ENCODE measurements at places on chromosomes 2 and 18.

DNA sequence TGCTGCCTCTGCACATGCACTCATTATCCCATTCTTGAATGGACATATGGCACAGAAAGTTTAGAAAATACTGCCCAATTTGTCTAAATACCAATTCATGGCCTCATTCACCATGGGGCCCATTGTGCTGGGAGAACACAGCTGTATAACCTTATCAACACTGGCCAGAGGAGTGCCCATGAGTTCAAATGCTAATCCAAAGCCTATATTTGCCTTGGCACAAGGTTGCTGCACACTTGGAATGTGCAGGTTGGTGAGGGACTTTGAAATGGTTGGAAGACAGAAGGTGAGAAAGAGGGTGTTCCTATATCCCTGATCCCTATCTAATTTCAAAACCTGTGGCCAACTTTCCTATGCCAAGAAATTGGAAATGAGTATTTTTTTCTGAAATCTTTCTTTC is 693.9 kb upstream of the ID2 start:
- no peak for DNase-seq

GRCh38 chr2:50345701-50346591 is 686.0 kb downstream of the NRXN1 start:
- DNase-seq: no peak

DNA sequence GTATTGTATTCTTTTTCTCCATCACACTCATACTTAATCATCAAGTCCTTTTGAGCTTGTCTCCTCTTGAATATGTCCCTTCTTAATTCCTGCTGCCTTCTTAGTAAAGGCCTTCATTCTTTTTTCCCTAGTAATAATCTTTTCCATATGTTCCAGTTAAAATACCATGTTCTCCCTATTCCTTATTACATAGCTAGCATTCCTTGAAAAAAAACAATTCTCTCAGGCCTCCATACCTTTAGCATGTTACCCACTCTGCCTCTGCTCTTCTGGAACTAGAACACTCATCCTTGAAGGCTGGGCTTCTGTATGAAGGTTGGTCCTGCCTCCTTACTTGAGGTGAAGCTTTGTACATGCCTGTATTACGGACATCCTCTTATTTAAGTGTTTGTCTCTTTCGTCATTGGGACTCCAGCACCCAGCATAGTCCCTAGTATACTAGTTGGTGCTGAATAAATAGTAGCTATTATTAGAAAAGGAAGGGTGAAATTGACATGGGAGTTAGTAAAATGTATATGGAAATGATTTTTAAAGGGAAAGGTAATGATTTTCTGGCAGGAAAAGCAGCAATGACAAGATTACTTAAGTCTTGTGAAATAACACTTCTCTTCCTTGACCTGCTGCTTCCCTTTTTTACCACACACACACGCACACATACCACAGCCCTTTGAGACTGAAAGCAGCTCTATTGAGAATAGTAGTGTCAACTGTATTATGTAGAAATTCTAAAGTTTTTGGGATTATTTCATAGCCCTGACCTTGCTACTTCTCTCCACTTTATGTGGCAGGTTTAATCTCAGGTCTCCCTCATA is 45.6 kb downstream of the REL start:
- DNase-seq: no peak

GRCh38 chr2:160606341-160606740 is 112.7 kb upstream of the RBMS1 start:
- no peak for DNase-seq

- no peak for DNase-seq
Measured at GRCh38 chr18:49013291-49013691, 62.5 kb upstream of the SMAD7 start.

GRCh38 chr2:84781942-84782716 is 98.8 kb downstream of the TRABD2A start:
- no peak for DNase-seq

- DNase-seq: no peak
Measured at GRCh38 chr2:165562233-165562632, 92.7 kb downstream of the CSRNP3 start.

GRCh38 chr2:163681745-163682144 is 54.1 kb downstream of the FIGN start:
- DNase-seq: no peak

DNA sequence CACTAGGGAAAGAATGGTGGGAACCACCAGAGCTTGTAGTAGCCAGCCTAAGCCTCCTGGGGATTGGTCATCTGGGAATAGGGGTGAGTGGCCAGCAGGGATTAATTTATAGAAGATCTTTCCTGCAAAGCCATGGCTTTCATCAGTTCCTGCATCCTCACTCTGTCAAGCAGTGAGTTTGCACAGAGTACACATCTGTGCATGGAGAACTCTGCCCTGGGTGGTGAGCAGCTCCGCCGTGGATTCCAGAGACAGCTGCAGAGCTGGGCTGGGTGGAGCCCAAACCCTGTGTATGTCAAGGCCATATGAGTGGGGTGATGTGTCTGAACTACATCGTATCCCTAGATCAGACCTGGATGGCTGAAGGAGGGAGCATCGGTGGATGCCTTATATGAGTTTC is 182.2 kb downstream of the GLI2 start:
- DNase-seq: no peak

DNA sequence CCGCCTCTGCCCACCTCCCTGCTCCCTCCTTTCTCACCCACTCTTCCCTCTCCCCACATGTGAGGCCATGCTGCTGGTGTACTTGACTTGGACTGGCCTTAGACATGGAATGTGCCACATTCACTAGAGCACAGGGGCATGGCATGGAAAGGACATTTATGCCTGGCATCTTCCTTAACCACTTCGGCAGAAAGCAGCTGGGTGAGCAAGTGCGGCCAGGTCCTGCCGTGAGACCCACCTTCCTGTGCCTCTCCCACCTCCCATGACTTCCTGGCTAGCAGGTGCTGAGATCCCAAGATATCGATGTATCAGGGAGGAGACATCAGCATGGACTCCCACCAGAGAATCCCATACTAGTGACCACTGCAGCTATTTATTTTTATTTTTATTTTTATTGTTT is 13.0 kb downstream of the GPR55 start:
- DNase-seq: no peak

- DNase-seq: peak; percentile 78
Measured at GRCh38 chr2:107712857-107713256, 113.8 kb upstream of the RGPD4 start.

- no peak for DNase-seq
Measured at GRCh38 chr2:217301142-217301925, 441.5 kb upstream of the TNP1 start.

DNA sequence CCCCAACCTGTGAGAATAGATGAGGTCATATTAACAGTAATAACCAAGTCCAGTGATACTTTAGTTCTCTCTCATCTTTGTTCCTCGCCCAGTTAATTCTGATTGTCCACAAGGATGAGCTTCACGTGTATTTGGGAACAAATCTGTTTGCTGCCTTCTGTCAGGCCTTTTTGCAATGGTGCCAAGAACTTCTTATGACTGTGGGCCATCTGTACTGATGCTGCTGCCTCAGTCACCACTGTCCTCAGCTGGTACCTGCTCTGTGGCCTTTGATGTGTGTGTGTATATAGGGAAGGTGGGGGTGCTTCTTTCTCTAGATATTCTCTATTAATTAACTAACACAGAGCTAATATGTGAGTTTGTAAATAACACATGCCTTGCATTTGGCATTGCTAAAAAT is 392.9 kb downstream of the TGIF1 start:
- DNase-seq: no peak

DNA sequence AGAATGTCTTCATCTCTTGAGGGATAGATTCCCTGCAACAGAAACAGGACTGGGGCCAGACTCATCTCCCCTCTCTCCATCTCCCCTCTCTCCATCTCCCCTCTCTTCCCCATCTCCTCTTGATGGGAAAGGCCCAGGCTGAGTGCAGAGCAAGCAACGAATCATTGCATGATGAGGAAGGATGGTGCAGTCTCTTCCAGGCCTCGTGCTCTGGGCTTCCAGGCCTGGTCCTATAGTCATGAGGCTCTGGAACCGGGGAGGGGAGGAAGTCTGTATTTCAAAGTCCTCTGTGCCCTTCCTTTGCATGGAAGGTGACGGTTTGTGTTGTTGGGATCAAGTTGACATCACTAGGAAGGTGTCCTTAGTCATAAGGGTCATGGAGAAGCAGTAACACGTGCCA is 115.6 kb upstream of the NEDD4L start:
- DNase-seq: no peak

DNA sequence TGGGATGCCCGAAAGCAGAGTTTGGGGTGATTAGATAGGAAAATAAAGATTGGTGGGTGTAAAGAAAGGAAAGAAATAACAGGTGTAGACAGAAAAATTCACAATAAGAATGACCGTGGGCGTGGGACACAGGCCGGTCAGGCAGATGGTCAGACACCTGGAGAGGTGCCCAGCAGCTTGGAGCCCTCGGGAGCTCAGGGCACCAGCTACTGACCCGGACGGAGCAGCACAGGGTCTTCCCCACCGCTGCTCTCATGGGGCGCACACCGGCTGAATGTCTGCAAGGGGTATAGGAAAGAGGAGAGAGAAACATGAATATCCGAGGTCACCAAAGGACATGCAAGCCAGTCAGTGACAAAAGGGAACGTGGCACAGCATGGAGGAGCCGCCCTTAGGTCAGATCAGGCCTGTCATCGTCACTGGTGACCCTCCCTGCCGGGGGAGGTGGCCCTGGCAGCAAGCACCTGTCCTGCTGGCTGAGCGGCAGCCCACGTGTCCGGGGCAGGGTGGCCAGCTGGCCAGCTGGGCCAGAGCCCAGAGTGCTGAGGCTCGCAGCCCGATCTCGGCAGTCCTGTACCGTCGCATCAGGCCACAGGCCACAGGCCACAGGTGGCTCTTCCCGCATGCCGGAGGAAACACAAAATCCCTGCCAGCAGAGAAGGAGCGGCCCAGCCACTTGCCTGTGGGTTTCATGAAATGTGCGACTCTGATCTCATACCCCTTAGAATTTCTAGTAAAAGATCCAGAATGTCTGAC is 112.0 kb upstream of the NDUFV2 start:
- no peak for DNase-seq

DNA sequence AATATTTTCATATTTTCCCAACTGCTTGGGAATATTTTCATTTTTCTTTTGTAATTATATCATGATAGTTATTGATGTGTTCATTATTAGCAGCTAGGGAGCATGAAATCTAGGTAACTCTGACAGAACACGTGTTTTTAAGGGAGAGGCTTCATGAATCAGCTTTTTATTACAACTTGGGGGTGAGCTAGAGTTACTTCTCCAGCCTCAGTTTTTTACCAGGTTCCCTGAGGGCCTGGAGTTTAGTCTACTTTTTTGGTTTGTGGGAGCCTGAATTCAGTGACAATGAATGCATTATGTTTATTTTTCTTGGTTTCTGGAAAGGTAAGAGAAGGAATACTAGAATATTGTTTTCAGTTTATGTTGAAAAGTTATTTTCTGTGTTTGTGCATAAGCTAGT is 18.0 kb downstream of the NAB1 start:
- no peak for DNase-seq

- DNase-seq: no peak
Measured at GRCh38 chr2:209499069-209499468, 75.2 kb downstream of the MAP2 start.

- no peak for DNase-seq
Measured at GRCh38 chr2:18484625-18485024, 75.8 kb downstream of the RDH14 start.

DNA sequence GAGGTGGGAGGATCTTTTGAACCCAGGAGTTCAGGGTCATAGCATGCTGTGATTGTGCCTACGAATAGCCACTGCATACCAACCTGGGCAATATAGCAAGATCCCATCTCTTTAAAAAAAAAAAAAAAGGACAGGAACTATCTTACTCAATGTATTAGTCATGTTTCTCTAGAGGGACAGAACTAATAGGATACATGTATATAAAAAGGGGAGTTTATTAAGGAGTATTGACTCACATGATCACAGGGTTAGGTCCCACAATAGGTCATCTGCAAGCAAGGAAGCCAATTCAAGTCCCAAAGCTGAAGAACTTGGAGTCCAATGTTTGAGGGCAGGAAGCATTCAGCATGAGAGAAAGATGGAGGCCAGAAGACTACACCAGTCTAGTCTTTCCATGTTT is 18.8 kb upstream of the CASP10 start:
- DNase-seq: no peak

DNA sequence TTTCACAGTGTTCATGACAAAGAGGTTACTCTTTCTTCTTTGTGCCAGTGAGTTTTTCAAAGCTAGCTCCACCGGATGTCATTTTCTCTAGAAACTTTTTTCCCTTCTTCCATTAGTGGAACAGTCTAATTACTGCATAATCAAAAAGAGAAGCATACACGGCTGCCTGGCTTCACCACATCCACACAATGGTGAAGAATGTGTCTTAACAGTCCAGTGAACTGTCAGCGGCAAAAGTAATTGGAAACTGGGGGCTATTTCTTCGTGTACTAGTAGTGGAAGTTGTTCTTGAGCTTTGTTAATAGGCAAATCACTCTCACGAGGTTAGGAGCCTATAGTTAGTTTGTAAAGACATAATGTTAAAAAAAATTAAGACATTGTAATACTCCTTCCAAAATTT is 32.9 kb upstream of the PIK3C3 start:
- no peak for DNase-seq

GRCh38 chr2:220963930-220964329 is 608.2 kb downstream of the EPHA4 start:
- no peak for DNase-seq

DNA sequence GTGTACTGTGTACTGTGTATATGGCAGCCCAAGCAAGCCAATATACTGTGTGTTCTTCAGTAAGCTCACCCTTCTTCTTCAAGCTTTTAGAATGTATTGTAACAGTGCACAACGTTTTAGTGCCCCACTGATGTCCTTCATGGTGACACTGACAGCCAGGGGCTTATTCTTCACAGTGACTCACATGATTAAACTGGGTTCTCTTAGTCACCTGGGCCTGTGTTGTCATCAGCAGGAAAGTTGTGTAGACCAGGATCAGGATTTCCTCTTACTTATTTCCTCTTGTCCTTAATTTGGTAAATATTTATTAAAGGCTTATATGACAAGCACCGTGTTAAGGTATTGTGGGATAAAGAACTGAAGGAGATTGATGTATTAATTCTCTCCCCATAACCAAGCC is 67.9 kb upstream of the THOC1 start:
- DNase-seq: no peak

DNA sequence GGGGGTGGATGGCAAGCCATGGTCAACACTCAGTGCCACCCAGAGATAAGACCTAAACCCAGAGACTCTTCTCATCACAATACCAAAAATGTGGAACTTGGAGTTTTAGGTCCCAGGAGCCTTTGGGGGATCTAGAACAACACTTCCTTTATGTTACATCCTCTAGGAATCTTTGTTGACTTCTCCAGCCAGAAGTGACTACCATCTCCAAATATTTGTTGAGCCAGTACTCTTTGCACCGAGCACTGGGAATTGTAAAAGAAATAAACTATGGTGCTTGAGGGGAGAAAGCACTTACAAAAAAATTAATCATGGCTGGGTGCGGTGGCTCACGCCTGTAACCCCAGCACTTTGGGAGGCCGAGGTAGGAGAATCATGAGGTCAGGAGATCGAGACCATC is 120.0 kb upstream of the TMEM200C start:
- DNase-seq: no peak

GRCh38 chr18:42533616-42534015 is 578.6 kb downstream of the PIK3C3 start:
- DNase-seq: no peak

Data from NCI-H2029 (cell line).